ENCODE measurements at places on chromosomes 11 and 22.

GRCh38 chr22:30074994-30075393 is 5.3 kb upstream of the HORMAD2 start:
- no peak for DNase-seq

GRCh38 chr11:110774138-110775014 is 62.1 kb upstream of the ARHGAP20 start:
- DNase-seq, result no peak

GRCh38 chr11:45152740-45153595 is 6.5 kb downstream of the PRDM11 start:
- DNase-seq, result no peak

DNA sequence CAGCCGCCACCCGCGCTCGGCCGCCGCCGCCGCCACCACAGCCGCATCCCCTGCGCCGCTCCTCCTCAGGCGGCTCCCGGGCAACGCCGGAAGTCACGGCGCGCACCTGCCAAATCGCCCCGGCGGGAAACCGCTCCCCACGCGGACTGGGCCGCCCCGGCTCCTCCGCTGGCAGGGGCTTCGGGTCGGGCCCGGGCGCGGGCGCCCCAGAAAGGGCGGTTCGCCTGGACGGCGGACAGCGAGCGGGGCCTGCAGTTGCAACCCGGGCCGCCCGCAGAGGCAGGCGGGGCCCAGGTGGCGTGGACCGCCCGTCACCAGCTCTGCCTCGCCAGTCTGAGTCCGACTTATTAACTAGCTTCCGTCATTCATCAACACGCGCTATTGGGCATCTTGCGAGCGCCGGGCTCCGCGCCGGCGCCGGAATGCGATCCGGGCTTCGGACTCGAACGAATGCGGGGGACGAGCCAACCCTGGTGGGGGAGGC is at the start of gene HIRA:
HIRA (minus strand) TSS at position 85 of the 484 bp plus-strand sequence. CDS start 257 bp downstream, outside the sequence.
- no peak for DNase-seq

DNA sequence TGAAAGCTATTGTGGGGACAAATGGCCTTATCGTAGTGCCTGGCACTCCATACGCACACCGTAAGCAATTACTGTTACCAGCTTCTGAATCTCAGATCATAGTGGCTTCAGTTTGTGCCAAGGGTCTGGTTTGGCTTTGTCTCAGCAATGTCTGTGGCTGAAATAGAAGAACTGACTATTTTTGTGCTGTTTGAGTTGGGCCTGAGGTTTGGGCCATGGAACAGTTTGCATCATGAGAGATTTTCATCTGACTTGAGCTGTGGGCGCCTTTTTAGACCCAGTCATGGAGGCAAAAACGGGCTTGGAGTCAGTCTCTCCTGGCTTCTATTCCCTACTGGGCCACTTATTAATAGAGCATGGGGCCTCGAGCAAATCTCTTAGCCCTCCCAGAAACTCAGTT is 121.1 kb upstream of the CRYBB3 start:
- no peak for DNase-seq

DNA sequence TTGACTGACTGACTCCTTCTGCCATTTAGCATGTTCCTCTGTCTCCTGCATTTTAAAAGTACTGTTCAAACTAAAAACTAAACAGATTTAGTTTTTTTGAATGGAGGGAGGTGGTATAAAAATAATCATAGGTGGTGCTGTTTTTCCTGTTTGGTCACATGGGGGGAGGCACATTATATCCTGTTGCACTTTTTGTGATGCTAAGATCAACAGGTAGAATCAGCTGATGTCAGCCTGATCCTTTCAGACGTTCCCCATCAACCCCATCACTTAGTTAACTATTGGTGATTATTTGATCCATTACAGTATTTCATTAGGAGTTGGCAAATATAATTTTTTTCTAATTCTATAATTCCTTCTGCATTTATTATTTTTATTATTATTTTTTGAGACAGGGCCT is 5.1 kb upstream of the OSBP2 start:
- no peak for DNase-seq

GRCh38 chr11:75583718-75584658 is 21.9 kb downstream of the SERPINH1 start:
- peak; percentile 54 for DNase-seq

- no peak for DNase-seq
Observed at GRCh38 chr22:47695176-47695575, 932.7 kb downstream of the TBC1D22A start.

- DNase-seq, result no peak
Observed at GRCh38 chr11:69419662-69420395, 61.6 kb upstream of the LINC01488 start.

GRCh38 chr11:39668640-39669039 is 1790.8 kb downstream of the LRRC4C start:
- no peak for DNase-seq

DNA sequence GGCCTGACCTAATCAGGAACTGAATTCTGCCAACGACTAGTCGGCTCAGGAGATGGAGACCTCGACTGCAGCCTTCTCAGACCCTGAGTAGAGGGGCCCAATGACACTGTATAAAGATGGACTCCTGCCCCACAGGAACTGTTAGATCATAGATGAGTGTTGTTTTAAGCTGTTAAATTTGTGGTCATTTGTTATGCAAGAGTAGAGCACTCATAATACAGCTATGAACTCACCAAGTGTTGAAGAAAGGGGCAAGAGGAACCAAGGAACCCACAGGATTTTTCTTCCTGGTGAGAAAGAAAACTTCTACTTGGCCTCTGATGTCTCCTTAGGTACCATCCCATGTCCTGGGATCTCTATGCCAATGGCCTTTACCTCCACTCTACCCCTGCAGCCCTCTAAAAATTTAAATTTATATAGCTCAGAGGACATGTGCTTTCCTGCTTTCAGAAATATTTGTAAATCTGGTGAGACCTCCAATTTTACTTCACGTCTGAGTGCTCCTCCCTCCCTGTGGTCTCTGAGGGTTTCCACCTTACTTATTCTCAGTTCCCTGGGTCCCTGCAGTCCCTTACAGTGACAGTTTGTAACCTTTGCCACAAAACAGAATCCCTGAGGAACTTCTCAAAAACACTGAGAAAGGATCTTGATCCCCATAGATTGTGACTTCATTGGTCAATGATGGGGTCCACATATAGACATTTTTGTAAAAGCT is 256.3 kb upstream of the ARHGAP20 start:
- DNase-seq, result no peak

DNA sequence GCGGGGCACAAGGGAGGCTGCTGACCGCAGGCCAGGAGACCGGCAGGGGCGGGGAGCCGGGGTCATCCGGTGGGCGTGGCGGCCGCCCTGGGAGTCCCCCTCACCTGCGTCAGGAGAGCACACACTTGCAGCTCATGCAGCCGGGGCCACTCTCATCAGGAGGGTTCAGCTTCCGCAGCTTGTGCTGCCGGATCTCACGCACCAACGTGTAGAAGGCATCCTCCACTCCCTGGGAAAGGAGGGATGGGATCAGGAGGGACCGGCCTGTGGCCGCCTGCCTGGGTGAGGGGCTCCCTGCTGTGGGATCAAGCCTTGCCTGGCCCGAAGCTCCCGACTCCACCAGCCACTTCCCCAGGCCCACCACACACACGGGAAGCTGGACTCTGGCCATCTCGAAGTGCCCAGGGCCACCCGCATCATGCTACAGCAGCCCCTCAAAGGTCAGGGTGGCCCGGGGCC is 2.8 kb downstream of the HRAS start:
- no peak for DNase-seq

DNA sequence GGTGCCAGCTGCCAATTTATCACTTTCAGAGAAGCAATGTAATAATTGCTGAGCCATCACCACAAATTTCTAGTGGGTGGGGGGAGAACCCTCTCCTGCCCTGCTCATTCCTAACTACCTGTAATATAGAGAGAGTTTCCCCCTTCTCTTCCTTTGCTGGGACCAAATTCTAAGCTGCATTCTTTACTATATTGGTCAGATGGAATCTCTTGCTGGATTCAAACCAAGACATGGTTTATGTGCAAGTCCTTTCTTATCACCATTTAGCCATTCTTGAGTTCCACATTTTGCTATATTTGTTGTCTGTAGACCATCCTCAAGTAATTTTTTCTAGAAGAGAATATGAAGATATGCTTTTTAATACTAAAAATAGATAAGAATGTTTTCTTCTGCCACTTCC is 452.1 kb downstream of the MN1 start:
- no peak for DNase-seq

GRCh38 chr11:126115816-126116331 is 53.2 kb upstream of the CDON start:
- DNase-seq, result peak; percentile 72

DNA sequence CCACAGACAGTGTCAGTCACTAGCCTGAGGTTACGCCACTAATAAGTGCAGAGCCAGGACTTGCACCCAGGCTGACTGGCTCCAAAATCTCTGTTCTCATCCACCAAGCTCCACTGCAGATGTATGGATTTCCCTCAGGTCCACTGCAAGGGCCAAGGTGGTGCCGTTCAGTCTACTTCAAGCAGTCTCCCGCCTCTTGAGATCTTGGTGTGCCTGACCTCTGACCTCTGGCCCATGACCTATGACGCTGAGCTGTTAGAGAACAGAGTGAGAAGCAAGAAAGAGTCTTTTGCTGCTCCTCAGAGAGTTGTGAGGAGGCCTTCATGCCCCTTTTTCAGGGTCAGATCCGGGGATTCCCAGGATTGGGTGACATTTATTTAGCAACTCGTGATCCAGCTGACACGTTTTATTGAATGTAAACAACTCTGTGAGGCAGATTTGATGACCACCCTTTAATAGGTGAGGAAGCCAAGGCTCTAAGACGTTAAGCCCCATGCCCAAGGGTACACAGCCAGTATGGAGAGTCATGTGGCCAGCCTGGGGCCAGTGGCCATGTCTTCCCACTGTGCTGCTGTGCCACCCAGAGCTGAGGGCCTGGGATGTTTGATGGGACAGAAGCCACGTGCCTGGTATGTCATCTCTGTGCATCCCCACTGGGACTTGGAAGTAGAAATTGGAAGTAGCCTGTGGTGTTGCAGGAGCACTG is 25.2 kb downstream of the DCPS start:
- DNase-seq, result no peak

DNA sequence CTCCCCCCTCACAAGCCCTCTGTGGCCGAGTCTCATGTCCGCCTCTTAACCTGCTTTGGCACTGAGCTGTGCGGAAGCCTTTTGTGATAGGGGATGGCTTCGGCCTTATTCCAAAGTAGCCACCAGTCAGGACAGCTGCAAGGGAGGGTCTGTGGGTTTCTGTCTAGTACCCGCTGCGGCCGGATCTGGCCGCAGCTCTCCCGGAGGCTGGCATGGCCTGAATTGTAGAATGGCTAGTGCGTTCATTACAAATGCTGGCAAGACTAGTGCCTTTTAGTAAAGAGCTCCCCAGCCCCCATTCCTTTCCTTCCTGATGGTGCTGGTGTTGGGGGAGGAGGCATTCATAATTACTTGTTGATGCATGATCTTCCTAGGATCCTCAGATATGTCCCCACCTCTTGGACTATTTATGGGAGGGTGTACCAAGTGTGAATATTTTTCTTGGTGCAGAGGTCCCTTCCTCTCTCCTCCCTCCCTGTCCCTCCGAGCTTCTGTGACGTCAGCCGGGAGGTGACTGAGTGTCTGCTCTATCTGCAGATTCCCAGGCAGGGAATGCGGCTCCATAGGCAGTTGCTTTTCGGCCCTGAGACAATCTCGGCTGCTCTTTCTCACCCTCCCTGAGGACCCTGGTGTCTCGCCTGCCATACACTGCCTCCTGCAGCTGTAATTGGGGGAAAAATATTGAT is 108.7 kb upstream of the E2F8 start:
- no peak for DNase-seq

DNA sequence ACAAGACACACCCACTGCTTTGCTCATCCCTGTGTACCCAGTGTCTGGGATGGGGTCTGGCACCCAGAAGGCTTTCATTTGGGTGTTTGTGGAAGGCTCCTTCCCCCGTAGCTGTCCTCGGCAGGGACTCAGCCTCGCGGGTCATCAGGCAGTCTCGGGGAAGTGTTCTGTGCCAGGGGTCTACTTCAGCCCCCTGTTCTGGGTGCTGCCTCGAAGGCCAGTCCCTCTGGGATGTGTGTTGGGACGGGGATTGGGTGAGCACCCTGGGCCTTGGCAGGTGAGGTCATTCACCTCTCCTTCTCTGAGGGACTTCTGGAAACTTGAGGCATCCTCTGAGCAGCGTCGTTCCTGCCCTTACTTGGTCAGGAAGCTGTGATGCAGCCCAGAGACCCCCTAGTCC is 65.5 kb downstream of the RPUSD4 start:
- DNase-seq, result no peak

- no peak for DNase-seq
Observed at GRCh38 chr11:64285885-64286800, 495 bp downstream of the GPR137 start.

DNA sequence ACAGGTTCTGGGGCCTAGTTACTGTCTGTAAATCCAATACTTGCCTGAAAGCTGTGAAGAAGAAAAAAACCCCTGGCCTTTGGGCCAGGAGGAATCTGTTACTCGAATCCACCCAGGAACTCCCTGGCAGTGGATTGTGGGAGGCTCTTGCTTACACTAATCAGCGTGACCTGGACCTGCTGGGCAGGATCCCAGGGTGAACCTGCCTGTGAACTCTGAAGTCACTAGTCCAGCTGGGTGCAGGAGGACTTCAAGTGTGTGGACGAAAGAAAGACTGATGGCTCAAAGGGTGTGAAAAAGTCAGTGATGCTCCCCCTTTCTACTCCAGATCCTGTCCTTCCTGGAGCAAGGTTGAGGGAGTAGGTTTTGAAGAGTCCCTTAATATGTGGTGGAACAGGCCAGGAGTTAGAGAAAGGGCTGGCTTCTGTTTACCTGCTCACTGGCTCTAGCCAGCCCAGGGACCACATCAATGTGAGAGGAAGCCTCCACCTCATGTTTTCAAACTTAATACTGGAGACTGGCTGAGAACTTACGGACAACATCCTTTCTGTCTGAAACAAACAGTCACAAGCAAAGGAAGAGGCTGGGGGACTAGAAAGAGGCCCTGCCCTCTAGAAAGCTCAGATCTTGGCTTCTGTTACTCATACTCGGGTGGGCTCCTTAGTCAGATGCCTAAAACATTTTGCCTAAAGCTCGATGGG is 13.5 kb downstream of the PIK3IP1 start:
- DNase-seq, result no peak
